ENCODE measurements at places on chromosomes 12 and 14.

- peak; percentile 22 for DNase-seq
Measured at GRCh38 chr12:93274937-93275336, 102.8 kb upstream of the NUDT4 start.

DNA sequence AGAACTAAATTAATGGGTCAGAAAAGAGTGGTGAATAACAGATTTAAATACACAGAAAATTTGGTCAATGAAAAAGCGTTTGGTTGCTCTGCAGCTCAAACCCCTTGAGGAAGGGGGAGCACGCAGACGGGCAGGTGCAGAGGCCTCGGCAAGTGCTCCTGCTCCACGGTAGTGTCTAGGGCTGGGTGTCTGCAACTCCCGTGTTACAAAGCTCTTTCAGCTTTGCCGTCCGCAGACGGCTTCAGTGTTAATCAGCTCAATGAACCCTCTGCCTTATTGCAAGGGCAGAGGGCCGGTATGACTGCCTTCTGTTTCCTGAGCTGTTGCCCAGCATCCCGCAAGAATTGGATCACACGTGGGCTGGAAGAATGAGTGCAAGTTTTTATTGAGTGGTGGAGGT lies 125.7 kb upstream of the TRHDE start:
- no peak for DNase-seq

DNA sequence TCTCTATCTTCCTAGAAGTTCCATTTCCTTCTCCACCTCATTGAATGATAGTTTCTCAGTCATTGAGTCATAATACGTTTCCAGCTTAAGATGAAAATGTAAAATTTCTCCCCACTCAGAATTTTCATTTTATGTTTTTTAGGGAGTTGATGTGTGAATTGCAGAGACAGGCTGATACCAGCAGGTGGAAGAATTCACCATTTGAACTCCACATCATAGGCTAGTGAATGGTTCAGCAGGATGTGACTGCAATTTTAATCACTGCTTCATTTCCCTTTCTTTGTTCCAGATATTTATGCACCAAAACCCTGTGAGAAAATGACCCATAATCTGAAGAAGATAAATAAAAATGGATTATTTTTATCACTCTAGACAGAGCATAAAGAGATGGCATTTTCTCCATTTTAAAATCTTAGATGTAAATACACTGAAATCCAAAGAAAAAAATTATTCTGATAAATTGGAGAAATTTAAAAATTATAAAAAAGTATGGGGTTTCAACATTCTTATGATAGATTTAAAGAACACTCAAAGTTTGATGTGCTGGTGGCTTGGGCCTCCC lies 10.6 kb upstream of the PYGL start:
- DNase-seq: peak; percentile 72

- no peak for DNase-seq
Measured at GRCh38 chr14:78432046-78432445, 261.9 kb downstream of the NRXN3 start.

DNA sequence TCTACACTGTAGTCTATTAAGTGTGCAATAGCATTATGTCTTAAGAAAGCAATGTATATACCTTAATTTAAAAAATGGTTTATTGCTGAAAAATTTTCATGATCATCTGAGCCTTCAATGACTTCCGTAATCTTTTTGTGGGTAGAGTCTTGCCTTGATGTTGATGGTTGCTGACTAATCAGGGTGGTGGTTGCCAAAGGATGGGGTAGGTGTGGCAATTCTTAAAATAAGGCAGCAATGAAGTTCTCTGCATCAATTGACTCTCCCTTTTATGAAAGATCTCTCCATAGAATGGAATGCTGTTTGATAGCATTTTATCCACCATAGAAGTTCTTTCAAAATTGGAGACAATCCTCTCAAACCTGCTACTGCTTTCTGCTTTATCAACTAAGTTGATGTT lies 41.1 kb downstream of the BBS10 start:
- DNase-seq: no peak

DNA sequence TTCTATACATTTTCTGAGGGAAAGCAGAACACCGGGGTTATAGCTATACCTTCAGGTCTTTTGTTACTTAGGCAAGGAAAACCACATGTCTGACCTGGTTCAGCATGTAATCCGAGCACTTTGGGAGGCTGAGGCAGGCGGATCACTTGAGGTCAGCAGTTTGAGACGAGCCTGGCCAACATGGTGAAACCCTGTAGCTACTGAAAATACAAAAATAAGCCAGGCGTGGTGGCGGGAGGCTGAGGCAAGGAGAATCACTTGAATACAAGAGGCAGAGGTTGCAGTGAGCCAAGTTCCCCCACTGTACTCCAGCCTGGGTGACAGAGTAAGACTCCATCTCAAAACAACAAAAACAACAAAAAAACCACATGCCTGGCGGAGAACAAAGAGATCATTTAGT lies 177.6 kb downstream of the ACSS3 start:
- peak; percentile 51 for DNase-seq

DNA sequence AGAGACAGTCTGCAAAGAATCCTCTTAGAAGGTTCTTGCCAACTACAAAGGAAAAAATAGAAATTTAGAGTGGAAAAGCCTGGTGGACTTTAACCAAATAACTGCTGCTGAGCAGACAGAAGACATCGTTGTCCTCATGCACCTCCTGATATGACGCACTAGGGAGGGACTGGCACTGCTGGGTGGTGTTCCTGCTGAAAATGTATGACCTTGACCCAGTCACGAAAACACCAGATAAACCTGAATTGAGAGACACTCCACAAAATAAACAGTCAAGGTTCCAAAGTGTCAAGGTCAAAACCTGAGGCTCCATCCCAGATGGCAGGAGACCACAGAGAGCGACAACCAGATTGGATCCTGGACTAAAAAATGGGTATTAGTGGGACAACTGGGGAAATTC lies 61.9 kb downstream of the CHGA start:
- peak; percentile 19 for DNase-seq

- DNase-seq: no peak
Measured at GRCh38 chr12:78407722-78408121, 456.9 kb upstream of the SYT1 start.

GRCh38 chr14:55111122-55111708 lies 17.8 kb upstream of the LGALS3 start:
- no peak for DNase-seq

- peak; percentile 91 for DNase-seq
Measured at GRCh38 chr12:55724226-55724939, 4.2 kb downstream of the RDH5 start.

- no peak for DNase-seq
Measured at GRCh38 chr12:1723721-1724120, 32.9 kb downstream of the ADIPOR2 start.

GRCh38 chr14:76154539-76155126 lies 2.9 kb downstream of the GPATCH2L start:
- DNase-seq: no peak

GRCh38 chr12:69141074-69141473 lies 98.3 kb upstream of the CPSF6 start:
- DNase-seq: no peak

DNA sequence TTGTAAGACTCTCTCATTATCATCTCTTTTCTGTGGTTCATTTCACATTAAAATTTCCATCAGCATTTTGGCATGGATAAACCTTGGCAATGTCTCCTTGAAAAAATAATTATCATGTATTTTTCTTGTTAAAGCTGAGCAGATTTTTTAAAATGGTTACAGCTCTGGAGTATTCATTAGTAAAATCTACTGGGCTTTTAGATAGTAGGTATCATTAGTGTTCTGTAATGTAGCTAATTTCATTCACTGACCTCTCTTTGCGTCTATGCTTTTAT lies 36.9 kb upstream of the CDK17 start:
- DNase-seq: no peak

DNA sequence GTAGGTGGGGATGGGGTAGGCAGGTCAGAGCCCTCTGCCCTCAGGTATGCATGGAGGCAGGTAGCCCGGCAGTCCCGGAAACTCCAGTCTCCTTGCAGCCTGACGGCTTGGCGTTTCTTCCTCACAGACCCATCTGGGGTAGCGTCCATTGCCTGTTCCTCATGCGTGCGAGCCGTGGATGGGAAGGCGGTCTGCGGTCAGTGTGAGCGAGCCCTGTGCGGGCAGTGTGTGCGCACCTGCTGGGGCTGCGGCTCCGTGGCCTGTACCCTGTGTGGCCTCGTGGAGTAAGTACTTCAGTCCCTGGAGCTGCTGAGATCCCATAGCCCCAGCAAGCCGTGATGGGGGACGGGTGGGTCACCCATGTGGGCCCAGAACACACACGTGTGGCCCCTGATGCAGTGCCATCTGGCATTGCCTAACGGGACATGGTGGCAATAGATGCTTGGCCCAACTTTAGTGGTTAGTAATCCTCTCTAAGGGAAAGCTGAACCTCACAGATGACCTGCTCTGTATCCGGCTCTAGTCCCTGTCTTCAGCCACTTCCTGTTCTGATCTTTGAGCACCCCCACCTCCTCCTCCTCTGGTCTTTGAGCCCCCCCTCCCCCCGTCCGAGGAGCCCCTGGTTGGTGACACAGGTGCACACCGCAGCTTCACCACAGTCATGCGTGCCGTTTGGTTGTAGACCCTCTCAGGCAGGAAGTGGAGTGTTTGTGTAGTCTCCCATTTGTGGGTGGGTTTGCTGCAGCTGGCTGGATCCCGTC lies 3.7 kb downstream of the SIVA1 start:
- DNase-seq: peak; percentile 15

DNA sequence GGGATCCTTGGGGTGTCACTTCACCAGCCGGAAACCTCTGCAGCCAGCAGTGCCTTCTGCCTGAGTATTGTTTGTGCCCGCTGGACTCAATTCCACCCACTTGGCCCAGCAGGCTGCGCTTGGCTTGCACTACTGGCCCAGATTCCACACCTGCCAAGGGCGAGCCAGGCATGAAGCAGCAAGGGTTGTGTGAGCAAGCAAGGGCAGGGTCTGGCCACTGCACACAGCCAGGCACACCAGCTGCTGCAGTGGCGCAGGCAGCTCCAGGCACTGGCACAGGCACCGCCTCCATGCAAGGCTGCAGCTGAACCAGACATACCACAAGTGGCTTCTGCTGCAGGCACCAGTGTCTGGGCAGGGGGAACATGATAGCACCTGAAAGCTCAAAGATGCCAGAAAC lies 99.5 kb downstream of the NUAK1 start:
- DNase-seq: no peak

- peak; percentile 0 for DNase-seq
Measured at GRCh38 chr12:2413301-2413700, 360.5 kb downstream of the CACNA1C start.

- no peak for DNase-seq
Measured at GRCh38 chr12:123807670-123808069, 45.6 kb downstream of the DNAH10 start.

GRCh38 chr12:7180685-7181084 lies 8.8 kb upstream of the PEX5 start:
- DNase-seq: no peak

DNA sequence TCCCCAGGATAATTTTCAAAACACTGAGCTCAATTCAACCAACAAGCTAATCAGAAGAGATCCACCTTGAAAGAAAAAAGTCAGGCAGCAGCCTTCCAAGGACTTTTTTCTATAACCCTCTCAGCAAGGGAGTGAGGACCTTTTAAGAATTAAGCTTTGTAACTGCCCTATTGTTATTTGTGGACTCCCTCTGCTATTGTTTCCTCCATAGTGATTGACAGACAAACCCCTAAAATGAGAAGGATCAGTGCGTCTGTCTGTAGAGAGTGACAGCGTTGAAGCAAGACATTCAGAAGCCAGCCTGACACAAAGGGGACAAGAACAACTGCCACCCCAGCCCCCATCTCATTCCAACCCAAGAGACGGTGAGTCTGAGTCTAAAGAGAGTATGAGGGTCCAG lies 30.3 kb upstream of the BTG1 start:
- no peak for DNase-seq

DNA sequence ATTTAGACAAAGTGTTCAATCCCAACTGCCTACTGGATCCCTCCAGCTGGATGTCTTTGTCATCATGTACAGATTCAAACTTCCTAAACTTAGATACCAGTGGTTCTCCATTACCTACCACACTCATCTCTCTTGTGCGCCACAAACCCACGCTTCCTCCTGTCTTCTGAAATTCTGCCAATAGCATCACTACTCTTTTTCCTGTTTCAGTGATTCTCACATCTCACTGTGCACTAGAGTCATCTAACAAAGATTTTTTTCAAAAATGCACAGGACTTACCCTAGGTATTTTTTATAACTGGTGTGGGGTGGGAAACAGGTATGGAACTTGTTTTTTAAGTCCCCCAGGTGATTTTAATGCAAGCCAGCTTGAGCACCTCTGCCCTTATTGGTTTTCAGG lies 5.9 kb downstream of the PSMB5 start:
- no peak for DNase-seq

- DNase-seq: peak; percentile 53
Measured at GRCh38 chr12:121652767-121653497, 16.5 kb downstream of the MORN3 start.

DNA sequence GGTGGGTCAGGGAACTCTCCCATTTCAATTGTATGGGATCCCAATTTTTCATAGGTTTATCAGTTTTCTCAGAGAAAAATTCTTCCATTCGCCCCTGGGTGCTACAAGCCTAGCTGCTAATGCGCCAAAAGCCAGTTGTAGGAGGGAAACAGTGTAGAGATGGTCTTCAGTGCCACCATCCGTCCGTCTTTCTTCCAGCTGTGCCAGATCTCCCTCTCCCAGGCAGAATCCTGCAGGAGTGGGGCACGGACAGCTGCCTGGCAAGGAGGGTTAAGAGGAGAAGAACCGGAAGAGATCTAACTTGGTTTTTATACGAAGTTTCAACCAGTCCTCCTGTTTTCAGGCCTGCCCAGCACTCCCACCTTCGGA lies 38.9 kb upstream of the FUT8 start:
- peak; percentile 44 for DNase-seq

- DNase-seq: no peak
Measured at GRCh38 chr14:105864116-105864515, 337.7 kb downstream of the TMEM121 start.

DNA sequence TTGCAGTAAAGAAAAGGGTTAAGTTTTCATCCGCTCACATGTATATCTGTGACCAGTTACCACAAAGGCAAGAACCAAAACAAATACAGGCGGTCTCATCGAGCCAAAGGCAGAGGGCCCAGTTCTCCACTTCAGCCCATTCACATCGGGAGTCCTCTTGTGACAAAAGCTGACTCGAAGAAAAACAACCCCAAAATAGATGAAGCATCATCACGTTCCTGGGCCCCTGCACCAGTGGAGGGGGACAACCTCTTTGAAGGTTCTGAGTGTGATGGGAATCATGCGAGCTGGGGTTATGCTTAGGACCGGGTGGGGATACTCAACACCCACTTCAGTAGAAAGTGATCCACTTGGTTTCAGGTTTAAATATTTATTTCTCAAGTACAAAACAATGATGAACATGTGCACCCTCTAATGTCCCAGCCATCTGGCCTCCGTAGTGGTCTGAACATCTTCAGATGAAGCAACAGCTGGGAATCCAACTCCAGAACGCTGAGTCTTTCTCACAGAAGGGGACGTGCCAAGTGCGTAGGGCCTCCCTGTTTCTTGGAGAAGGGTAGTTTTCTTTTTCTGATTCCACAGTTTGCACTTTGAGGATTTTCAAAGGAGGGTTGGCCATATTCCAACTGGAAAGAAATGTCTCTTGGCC lies 8.4 kb downstream of the GSC start:
- no peak for DNase-seq

- DNase-seq: no peak
Measured at GRCh38 chr12:112408621-112409020, 784 bp downstream of the RPL6 start.
